Upper lobe of right lung (tissue), 1 donor: ENCODE measurements at places on chromosomes 7 and 10. TPM values are rescaled to one million over a fixed set of nuclear protein-coding genes. Genes with fewer than 3 reads are reported as not detected.

Gene MRPS16
- total RNA-seq: 52.5 TPM

DNA sequence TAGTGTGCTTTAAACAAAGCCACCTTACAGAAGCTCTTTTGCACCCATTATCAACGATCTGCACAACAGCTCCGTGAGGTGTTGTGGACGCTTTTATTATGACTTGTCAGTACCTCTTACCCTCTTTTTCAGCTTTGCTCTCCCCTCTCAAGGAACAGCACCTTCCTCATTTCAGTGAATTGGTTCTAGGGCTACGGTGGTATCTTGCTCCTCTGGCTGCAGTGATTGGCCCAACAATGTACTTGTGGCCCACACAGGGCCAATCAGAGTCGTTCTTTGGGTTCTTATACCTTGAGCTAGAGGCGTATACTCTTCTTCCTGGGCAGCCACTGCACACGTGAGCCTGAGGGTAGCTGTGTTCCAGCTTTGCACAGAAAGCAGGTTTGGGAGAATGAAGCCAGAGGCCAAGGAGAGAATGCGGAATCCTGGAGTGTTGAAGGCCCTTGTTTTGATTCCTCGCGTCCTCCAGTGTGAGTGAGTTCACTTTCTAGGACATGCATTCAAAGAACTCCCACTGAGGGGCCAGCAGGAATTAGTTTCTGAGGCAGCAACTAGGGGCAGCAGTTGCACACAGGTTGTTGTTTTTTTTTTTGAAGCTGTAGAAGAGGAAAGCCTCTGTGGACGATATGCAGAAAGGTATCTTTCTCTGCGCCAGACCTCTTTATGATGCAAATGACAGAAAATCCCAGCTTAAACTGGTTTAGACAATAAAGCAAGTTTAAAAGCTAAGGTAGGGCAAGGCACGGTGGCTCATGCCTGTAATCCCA lies 49.8 kb upstream of the PDZD8 start:
- no peak for DNase-seq
- no peaks in the 10 kb centered on the region for H3K4me1 ChIP-seq
- H3K36me3 ChIP-seq: no peaks in the 10 kb centered on the region
- H3K27ac ChIP-seq: no peak overlapping the region
- no peaks in the 10 kb centered on the region for H3K27me3 ChIP-seq
- H3K4me3 ChIP-seq: no peak overlapping the region

Gene PLOD3
- total RNA-seq: 82.1 TPM

DNA sequence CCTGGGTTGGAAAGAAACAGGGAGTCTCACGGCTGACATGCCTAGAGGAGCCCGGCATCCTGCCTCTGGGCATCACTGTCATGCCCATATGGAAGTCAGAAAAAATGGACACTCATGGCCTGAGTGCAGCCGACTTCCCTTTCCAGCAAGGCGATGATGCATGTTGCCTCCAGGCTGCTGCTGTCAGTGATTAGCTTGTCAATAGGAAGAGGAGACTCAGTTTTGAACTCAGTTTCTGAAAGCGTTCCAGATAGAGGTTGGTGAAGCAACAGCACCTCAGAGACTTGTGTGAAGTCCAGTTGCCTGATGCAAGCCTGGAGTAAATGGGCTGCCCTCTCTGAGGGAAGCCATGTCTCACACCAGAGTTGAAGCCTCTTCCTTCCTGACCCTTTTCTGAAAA lies 148.4 kb downstream of the TPST1 start:
- no peak overlapping the region for H3K27ac ChIP-seq
- DNase-seq: no peak
- H3K36me3 ChIP-seq: no peaks in the 10 kb centered on the region
- no peaks in the 10 kb centered on the region for H3K27me3 ChIP-seq
- H3K4me1 ChIP-seq: peaks cover 8% of the 10 kb centered on the region

Gene EMX2
- not detected for total RNA-seq

DNA sequence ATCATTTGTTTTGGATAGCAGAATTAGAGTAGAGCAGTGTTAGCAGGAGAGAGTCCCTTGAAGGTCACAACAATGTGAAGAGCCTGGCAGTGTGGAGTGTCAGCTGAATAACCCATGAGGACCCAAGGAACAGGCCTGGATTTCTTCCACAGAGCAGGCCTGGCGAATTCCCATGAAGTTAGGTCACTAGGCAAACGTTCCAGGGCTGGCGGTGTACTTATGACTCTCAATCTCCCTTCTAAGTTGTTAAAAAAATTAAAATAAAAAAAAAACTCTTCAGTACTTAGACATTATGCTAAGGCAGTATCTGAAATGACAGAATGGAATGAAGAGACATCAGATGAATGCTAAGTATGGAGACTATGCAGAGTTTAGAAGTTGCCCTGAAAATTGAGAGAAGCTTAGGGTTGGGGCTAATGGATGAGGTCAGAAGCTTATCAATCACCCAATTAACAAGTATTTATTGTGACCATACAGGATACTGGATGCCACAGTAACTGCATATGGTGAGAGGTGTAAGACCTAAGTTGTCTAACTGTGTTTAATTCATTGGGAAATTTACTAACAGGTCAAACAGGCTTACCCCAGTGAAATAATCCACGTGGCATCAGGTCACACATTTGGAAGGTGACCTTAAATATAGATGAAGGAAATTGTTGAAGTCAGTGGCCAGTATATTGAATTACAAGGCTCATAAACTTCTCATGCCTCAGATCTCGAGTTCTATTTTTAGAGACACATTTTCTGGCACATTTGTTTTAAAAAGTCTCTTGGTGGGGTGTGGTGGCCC lies 126.2 kb upstream of the NRP1 start:
- DNase-seq: no peak
- H3K36me3 ChIP-seq: no peaks in the 10 kb centered on the region
- peaks cover 8% of the 10 kb centered on the region for H3K4me1 ChIP-seq
- no peak overlapping the region for H3K27ac ChIP-seq

Gene FAM25A
- not detected for total RNA-seq

GRCh38 chr7:25849500-25850184 lies 302.4 kb upstream of the NFE2L3 start:
- peak overlapping the region; percentile 59 for H3K27ac ChIP-seq
- H3K36me3 ChIP-seq: no peaks in the 10 kb centered on the region
- peaks cover 52% of the 10 kb centered on the region for H3K4me1 ChIP-seq
- no peak for DNase-seq
- peaks cover 53% of the 10 kb centered on the region for H3K27me3 ChIP-seq
- no peak overlapping the region for H3K4me3 ChIP-seq

Gene GIMAP7
- 47.0 TPM for total RNA-seq

- peak; percentile 71 for DNase-seq
- H3K27ac ChIP-seq: peak overlapping the region; percentile 55
- no peaks in the 10 kb centered on the region for H3K27me3 ChIP-seq
Observed at GRCh38 chr7:99579956-99580777, 17.9 kb upstream of the TMEM225B start.

Gene RBP3
- not detected for total RNA-seq

DNA sequence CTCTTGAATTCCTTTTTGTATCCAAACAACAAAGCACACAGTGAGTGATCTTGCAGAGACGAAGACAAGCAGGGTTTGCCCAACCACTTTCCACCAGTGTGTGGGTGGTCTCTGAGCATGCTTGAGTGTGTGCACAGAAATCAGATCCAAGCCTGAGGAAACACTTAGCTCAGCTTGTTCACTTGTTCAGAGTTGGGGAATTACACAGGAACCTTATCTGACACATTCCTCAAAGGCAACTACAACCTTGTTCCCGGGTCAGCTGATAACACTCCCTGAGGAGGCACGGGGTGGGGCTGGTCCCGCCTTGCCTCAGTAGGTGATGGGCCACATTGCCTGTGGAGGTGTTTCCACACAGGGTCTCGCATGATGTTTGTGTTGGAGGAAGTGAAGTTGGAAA lies 216.9 kb downstream of the DYNC1I1 start:
- H3K36me3 ChIP-seq: no peaks in the 10 kb centered on the region
- no peaks in the 10 kb centered on the region for H3K4me1 ChIP-seq
- no peaks in the 10 kb centered on the region for H3K27me3 ChIP-seq

Gene LSM8
- 28.3 TPM for total RNA-seq

DNA sequence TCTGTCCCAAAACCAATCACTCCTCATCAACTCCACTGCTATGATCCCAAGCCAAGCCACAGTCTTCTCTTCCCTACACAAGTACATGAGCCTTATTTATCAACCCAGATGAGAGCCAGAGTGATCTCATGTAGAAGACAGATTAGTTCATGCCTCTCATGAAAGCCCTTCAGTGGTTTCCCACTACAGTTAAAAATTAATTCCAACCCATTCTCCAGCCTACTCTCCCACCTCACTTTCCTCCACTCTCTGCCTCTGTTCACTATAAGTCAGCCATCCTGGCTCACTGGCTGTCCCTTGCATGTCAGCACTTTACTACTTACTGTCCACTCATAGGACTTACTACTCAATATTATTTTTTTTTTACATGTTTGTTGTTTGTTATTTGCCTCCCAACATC lies 67.3 kb downstream of the CACUL1 start:
- no peak overlapping the region for H3K27ac ChIP-seq
- no peak overlapping the region for H3K4me3 ChIP-seq
- no peak for DNase-seq
- H3K27me3 ChIP-seq: no peaks in the 10 kb centered on the region
- peaks cover 79% of the 10 kb centered on the region for H3K36me3 ChIP-seq

Gene VAX1
- not detected for total RNA-seq

Gene CYP2W1
- not detected for total RNA-seq

Gene PON1
- total RNA-seq: 0.49 TPM

DNA sequence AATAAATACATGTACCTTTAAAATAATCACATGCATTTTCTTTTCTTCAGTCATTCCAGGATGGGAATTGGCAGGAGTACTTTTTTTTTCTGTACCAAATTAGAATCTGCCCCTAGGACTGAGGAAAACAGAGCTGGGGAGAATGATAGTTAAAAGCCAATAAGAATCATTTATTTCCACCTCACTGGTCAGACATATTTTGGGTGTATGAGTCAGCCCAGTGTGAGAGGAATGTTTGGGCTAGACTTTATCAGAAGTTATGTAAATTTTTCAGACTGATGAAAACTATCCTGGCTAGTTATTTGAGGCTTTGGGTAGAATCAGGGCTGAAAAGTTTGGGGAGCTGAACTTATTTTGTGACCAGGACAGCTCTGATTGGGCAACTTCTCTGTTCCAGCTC lies 303.1 kb upstream of the NPSR1 start:
- H3K4me3 ChIP-seq: no peak overlapping the region
- H3K27me3 ChIP-seq: no peaks in the 10 kb centered on the region
- H3K36me3 ChIP-seq: no peaks in the 10 kb centered on the region
- no peaks in the 10 kb centered on the region for H3K4me1 ChIP-seq

Gene CYP17A1
- total RNA-seq: 1.9 TPM

DNA sequence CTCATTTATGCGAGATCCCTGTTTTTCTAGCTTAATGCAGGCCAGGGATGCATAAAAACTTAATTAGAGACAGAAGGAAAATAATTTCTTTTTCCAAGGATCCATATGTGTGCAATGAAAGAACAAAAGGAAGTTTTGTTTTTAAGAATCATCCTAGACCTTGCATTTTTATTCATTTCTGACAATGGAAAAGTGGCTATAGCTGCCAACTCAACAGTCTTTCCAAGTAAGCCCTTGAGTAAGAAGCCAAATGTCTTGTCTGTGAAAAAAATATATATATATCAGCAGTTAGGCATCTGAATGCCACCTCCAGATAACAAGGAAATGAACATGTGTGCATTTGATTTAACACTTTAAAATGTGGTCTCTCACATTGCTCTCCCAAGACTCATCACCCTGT lies 1397.6 kb downstream of the GATA3 start:
- no peaks in the 10 kb centered on the region for H3K27me3 ChIP-seq
- no peak for DNase-seq
- no peaks in the 10 kb centered on the region for H3K36me3 ChIP-seq
- no peak overlapping the region for H3K27ac ChIP-seq
- no peaks in the 10 kb centered on the region for H3K4me1 ChIP-seq

Gene SHTN1
- 40.4 TPM for total RNA-seq

DNA sequence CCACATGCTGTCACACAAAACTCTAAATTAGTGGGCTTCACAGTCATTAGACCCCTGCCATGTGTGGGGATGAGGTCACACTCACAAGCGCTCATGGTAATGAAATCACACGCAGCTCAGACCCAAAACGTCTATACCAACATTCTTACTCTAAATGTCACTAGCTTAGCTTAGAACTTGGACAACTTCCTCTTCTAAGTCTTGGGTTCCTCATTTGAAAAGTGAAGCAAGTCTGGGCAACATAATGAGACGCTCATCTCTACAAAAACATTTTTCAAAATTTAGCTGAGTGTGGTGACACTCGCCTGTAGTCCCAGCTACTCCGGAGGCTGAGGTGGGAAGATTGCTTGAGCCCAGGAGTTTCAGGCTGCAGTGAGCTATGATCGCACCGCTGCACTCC lies 92.7 kb upstream of the MACROH2A2 start:
- H3K27me3 ChIP-seq: no peaks in the 10 kb centered on the region
- no peaks in the 10 kb centered on the region for H3K36me3 ChIP-seq
- no peak for DNase-seq
- H3K4me3 ChIP-seq: no peak overlapping the region
- peak overlapping the region; percentile 11 for H3K27ac ChIP-seq

Gene PDE6C
- total RNA-seq: not detected

GRCh38 chr10:100359030-100359432 lies 12.0 kb downstream of the SCD start:
- H3K4me1 ChIP-seq: peaks cover 8% of the 10 kb centered on the region
- no peak for DNase-seq
- H3K36me3 ChIP-seq: peaks cover 25% of the 10 kb centered on the region
- H3K27ac ChIP-seq: no peak overlapping the region
- no peaks in the 10 kb centered on the region for H3K27me3 ChIP-seq

Gene GPR26
- not detected for total RNA-seq

DNA sequence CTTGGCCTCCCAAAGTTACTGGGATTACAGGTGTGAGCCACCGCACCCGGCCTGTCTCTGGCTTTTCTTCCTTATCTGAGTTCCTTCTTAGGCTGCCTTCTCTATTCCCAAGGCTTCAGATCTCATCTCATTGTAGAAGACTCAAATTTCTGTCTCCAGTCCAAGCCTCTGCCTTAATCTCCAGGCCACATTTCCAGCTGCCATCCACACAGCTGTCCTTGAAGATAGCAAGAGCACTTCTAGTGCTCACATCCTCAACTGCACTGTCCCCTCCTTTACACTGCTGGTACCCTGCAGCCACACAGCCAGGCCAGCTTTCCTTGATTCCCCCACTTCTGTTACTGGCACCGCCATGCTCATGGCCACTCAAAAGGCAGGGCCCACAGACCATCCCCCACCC lies 35.6 kb downstream of the POLL start:
- H3K27me3 ChIP-seq: no peaks in the 10 kb centered on the region
- no peak for DNase-seq
- H3K4me1 ChIP-seq: no peaks in the 10 kb centered on the region
- no peak overlapping the region for H3K27ac ChIP-seq
- H3K4me3 ChIP-seq: no peak overlapping the region
- H3K36me3 ChIP-seq: peaks cover 8% of the 10 kb centered on the region

DNA sequence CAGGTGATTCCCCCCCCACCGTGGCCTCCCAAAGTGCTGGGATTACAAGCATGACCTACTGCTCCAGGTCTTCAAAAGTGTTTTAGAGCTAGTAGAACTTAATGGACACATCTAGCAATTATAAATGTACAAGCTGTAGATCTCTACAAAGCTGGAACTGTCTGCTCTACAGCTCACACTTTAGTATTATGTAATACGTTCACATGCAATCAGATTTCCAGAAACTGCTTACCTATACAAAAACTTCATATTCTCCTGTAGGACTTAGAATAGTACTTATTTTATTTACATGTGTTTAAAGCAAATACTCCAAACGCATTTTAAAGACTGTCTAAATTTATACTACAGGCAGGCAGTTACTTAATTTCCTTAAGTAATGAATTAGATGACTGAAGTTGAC lies 39.2 kb upstream of the ASL start:
- DNase-seq: peak; percentile 57
- H3K4me3 ChIP-seq: no peak overlapping the region
- H3K27me3 ChIP-seq: no peaks in the 10 kb centered on the region
- H3K4me1 ChIP-seq: peaks cover 6% of the 10 kb centered on the region

- H3K27ac ChIP-seq: no peak overlapping the region
- H3K27me3 ChIP-seq: no peaks in the 10 kb centered on the region
- no peak for DNase-seq
- H3K36me3 ChIP-seq: no peaks in the 10 kb centered on the region
Observed at GRCh38 chr10:74021248-74022055, 23.5 kb downstream of the VCL start.
